ENCODE measurements at places on chromosomes 4 and X. TPM values are rescaled to one million over a fixed set of nuclear protein-coding genes. Genes with fewer than 3 reads are reported as not detected.

LRCH2 gene
- 10.9 TPM for total RNA-seq

MFAP3L gene
- total RNA-seq = 7.2 TPM

AKAP14 gene
- not detected for total RNA-seq

SLC10A6 gene
- total RNA-seq = 0.20 TPM

ODAPH gene
- not detected for total RNA-seq

IGFBP7 gene
- 2,245 TPM for total RNA-seq

ARSD gene
- 22.5 TPM for total RNA-seq

USP17L17 gene
- total RNA-seq = not detected

PCDH10 gene
- total RNA-seq = 85.6 TPM

ZNF185 gene
- 10.7 TPM for total RNA-seq

DCLK2 gene
- 14.2 TPM for total RNA-seq

ZNF518B gene
- total RNA-seq = 28.7 TPM

ZXDA gene
- total RNA-seq = 6.0 TPM

CLNK gene
- total RNA-seq = not detected

HDAC8 gene
- 25.7 TPM for total RNA-seq

GAGE12J gene
- not detected for total RNA-seq

PAGE5 gene
- not detected for total RNA-seq

TMEM156 gene
- total RNA-seq = not detected

APEX2 gene
- total RNA-seq = 5.6 TPM

MCTS1 gene
- total RNA-seq = 20.2 TPM

PPEF2 gene
- total RNA-seq = not detected

PWWP3B gene
- total RNA-seq = 0.13 TPM

TDO2 gene
- 0.39 TPM for total RNA-seq

GC gene
- not detected for total RNA-seq
